ENCODE measurements at places on chromosomes 3 and 15.

- DNase-seq, result no peak
These were observed 29.5 kb upstream of the FAM3D start for GRCh38 chr3:58696093-58696492.

DNA sequence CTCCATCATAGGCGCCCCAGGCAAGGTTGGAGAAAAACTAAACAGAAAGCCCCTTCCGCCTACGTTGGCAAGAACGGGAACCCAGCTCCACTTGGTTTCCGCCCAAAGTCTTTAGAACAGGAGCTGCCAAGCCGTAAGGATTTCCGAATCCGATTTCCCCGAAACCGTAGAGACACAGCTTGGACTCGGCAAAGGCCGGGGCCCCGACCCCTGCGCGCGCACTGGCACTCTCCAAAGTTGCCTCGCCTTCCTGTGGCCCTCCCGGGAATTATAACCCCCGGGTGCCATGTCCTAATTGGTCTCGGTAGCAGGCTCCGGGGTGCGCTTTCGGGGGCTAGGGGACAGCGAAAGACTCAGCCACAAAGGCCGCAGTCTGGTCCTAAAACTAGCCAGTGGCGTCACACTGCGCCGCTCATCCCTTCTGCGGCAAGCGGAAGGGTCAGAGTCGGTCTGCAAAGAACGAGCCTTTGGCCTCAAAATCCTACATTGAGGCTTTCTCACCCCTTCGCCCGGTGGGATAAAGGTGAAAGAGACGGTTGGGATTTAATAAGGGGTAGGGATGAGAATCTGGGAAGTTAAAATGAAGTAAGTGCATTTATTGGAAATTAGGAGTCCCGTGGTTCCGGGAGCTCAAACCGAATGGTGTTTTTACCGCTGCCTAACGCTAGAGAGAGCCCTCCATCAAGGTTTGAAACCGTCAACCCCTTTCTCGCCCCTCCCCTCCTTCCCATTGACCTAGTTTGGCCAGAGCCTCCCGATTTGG, 6.8 kb downstream of the BCL6 start:
- peak; percentile 94 for DNase-seq

- no peak for DNase-seq
These were observed 167.9 kb upstream of the CTNNB1 start for GRCh38 chr3:41031401-41031800.

DNA sequence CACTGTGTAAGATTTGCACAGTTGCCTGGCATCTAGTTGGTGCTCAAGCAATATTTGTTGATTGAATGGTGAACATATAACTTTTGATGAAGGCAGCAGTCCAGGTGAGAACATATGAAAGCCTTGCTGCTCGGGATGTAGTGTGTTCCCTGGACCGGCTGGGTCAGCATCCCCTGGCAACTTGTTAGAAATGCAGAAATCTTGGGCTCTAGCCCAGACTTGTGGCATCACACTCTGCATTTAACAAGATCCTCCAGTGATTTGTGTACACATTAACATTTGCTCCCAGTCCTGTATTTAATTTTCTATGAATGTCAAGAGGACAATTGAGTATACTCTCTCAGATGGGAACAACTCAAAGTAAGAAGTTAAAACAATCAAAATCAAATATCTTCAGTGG, 69.0 kb upstream of the SAMMSON start:
- DNase-seq, result no peak

DNA sequence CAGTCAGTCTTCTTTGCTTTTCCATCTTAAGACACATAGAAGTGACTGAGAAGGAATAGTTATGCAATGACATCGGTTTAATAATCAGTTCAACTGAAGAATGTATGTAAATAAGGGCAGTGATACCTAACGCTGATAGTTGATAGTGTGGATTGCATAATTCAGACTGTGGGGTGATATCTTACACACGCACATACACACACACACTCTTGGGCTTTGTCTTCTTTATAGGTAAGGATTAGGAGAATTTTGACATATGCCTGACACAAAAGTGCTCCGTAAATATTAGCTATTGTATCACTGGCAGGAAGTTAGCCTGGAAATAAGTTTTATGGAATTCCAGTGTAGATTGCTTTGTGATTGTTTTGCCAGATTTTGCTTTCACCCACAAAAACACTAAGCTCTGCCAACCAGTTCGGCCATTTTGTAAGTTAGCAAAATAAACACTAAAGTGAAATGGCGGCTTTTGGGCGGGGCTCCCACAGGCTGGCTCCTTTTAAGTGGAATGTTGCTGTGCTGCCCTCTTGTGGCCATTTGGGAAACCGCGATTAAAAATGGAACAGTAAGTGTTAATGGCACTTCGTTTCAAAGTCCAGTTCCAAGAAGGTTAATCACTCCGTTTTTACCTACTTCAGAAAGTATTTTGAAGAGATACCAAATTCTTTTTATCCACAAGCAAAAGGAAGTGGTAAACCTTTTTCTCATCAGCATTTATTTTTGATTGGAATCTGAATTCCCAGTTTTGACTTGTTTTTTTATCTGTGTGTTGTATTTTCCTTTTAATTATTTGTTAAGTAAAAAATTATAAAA, 17.7 kb downstream of the CHD2 start:
- peak; percentile 97 for DNase-seq

GRCh38 chr15:80932513-80932815, 57.2 kb downstream of the MESD start:
- no peak for DNase-seq

- no peak for DNase-seq
These were observed 1082.2 kb downstream of the NAALADL2 start for GRCh38 chr3:175941352-175941751.

- no peak for DNase-seq
These were observed 184.6 kb upstream of the AGTR1 start for GRCh38 chr3:148513096-148513543.

DNA sequence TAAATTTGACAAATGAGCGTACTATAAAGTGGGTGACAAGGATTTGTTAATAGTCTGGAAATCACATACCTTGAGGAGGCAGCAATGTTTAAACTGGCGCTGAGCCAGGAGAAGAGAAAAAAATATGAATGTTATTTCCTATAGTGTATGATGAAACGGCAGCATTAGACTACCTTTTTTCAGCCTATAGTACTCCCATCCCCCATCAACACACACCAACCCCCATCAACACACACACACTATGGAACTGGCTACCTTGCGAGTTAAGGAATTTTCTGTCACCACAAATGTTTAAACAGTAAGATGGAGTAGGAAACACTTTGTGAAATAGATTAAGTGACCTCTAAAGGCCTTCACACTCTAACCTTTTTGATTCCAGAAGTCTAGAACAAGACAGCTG, 46.8 kb upstream of the ZCWPW2 start:
- no peak for DNase-seq

- DNase-seq, result no peak
These were observed 212.1 kb upstream of the P2RY1 start for GRCh38 chr3:152622811-152623167.

- no peak for DNase-seq
These were observed 1355.9 kb downstream of the SI start for GRCh38 chr3:163722405-163722804.

GRCh38 chr15:98850961-98851572, 156.5 kb downstream of the PGPEP1L start:
- DNase-seq, result peak; percentile 85

DNA sequence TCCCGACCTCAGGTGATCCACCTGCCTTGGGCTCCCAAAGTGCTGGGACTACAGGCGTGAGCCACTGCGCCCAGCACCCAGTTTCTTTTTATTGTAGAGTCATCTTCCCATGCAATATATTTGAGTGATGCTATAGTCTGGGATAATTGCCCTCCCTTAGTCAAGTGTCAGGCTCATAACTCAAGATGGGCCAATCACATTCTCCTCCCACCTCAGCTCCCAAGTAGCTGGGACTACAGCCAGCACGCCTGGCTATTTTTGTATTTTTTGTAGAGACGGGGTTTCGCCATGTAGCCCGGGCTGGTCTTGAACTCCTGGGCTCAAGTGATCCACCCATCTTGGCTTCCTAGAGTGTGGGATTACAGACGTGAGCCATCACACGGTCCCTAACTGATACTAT, 15.2 kb upstream of the PTPN9 start:
- no peak for DNase-seq

DNA sequence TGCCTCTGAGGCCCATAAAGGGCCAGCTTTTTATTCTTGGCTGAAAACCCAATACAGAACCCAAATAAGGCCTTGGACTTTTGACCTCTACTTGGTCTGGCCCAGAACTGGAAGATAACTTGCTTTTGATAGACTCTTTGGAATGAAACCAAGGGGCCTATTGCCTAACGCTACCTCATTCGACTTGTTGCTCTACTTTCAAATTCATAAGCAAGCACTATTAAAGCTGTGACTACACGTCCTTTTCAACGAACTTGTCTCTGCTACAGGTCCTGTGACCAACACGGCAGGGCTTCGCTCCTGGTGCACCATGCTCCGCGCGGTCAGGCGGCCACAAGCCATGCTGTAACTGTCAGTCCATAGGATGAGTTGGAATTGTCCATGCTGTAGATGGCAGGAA, 385.4 kb downstream of the MFSD1 start:
- DNase-seq, result no peak

- no peak for DNase-seq
These were observed 60.6 kb upstream of the IL12A start for GRCh38 chr3:159928071-159928491.
